ENCODE measurements at places on chromosomes 1 and 21. TPM values are rescaled to one million over a fixed set of nuclear protein-coding genes. Genes with fewer than 3 reads are reported as not detected.

ACBD6 gene
- polyA plus RNA-seq = 42.7 TPM

ZBTB7B gene
- polyA plus RNA-seq = 18.2 TPM

ATP1A2 gene
- 10.4 TPM for polyA plus RNA-seq

LYPLA2 gene
- 8.5 TPM for polyA plus RNA-seq

AIRE gene
- not detected for polyA plus RNA-seq

S100A7A gene
- polyA plus RNA-seq = not detected

MRPL9 gene
- 55.4 TPM for polyA plus RNA-seq

VN1R5 gene
- not detected for polyA plus RNA-seq

MARK1 gene
- polyA plus RNA-seq = 1.2 TPM

RHOU gene
- polyA plus RNA-seq = 21.3 TPM

AGBL4 gene
- polyA plus RNA-seq = 0.15 TPM

Data from ovary (tissue), 10 donors.